ENCODE measurements at places on chromosomes 1 and 21.

DNA sequence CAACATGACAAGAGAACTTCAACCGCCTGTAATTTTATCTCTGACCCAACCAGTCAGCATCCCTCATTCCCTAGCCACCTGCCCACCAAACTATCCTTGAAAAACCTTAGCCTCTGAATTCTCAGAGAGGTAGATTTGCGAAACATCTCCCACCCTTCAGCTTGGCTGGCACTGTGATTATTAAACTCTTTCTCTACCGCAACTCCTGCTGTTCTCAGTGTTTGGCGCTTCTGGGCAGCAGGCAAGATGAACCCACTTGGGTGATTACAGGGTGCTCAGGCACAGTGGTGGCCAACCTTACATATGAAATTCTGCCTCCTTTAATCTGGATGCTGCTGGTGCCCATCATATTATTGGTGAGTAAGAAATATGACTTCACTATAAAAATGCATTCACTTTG lies 22.1 kb downstream of the CCDC190 start:
- DNase-seq: no peak

GRCh38 chr1:175572932-175573868 lies 170.2 kb downstream of the TNR start:
- peak; percentile 33 for DNase-seq

DNA sequence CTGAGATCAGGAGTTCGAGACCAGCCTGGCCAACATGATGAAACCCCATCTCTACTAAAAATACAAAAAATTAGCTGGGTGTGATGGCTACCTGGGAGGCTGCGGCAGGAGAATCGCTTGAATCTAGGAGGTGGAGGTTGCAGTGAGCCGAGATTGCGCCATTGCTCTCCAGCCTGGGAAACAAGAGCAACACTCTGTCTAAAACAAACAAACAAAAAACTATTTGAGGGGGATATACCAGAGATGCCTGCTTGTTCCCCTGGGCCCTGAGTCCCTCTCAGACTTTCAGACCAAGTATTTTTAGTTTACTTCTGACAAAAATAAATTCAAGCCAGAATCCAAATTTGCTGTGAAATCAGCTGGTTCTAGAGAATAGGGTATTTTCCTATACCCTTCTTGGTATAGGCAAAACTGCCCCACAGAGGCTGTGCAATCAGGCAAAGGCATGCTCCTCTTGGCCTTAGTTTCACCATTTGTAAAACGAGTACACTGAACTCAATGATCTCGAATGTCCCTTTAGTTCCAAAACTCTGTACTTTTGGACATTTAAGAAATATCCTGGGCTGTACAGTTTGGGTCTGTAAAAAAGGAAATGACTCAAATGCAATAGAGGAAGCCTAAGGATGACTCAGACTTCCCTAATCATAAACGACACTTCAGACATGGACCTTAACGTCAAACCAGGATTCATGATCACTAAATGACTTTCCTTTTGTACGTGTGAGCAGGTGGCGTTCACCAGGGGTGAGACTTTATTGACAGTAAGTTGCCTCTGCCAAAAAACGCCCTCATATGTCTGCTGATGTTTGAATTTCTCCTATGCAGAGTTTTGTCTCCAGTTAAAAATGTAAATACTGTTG lies 16.1 kb downstream of the ENSA start:
- DNase-seq: peak; percentile 24

GRCh38 chr1:182392050-182393028 lies 749 bp upstream of the GLUL start:
- DNase-seq: no peak

- DNase-seq: no peak
Measured at GRCh38 chr1:212926372-212926771, 24.0 kb upstream of the VASH2 start.

GRCh38 chr1:214318956-214319736 lies 38.2 kb downstream of the SMYD2 start:
- DNase-seq: no peak

DNA sequence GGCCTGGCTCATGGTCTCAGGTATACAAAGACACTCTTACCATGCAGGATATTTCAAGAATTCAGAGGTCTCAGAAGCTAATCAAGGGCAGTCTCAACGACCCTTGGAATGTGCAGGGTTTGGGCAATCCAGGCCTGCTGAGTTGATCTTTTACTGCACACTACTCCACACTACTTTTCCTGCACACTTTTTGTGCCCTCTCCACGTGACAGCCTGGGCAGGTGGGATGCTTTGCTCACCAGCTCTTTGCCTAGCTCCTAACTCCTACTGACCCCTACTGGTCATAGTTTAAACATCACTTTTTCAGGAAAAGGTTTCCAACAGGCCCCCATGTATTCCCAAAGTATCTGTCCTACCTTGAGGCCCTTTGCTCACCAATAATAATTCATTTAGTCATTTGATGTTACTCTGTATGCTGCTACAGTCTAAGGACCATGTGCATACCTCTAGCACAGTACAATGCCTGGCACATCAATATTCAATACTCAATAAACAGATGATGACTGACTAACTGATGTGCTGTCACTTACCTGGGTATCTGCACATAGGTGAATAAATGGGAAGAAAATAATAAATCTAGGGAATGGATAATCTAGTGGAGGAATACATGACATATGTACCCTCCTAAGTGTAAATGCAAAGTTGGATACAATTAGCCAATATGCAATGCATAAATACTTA lies 9.6 kb downstream of the DUSP23 start:
- DNase-seq: no peak

- no peak for DNase-seq
Measured at GRCh38 chr1:153833171-153833570, 58.0 kb downstream of the SLC27A3 start.

GRCh38 chr1:163661391-163661790 lies 339.6 kb downstream of the NUF2 start:
- no peak for DNase-seq

- no peak for DNase-seq
Measured at GRCh38 chr1:63501256-63501655, 21.8 kb downstream of the ITGB3BP start.

DNA sequence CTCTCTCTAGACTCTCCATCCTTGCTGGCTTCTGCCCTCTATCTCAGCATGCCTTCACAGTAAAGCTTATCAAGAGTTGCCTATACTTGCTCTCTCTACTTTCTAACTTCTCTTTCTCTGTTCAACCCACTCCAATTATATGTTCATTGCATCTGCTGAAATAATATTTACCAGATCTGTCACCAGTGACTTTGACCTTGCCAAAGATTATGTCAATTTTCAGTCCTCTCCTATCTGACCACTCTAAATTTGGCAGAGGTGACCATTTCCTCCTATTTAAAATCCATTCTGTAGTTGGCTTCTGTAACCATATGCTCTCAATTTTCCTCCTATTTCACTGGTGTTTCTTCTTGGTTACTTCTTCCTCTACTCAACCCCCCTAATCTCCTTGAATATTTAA lies 38.8 kb upstream of the DR1 start:
- DNase-seq: no peak

DNA sequence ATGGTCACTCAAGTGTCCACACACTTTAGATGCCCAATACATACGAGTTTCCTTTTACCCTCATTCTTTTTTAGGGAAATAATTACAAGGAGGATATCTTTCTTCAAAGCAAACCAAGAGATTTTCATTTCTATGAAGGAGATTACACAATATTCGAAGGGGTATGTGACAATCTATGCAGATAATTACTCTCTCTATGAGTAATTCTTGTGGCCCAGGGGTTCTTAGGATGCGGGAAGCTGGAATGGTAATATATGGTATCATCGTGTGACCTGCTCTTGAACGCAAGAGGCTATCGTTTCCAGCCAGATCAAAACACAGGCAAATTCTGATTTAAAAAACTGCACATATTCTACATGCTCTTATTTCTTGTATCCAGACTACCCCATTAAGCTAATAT lies 14.6 kb downstream of the DSCAM start:
- no peak for DNase-seq

DNA sequence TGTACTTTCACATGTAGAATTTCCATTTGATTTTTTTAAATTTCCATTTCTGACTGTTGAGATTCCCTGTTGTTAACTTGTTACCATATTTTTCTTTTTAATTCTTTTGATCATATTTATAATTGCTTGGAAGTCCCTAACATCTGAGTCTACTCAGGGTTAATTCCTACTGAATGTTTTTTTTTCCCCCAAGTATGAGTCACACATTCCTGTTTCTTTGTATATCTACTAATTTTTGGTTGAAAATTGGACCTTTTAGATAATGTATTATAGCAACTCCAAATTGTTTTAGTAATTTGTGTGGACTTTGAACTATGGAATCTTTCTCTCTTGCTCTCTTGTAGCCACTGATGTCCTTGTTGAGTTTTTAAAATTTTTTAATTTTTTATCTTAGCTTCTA lies 54.6 kb downstream of the STXBP3 start:
- DNase-seq: no peak

DNA sequence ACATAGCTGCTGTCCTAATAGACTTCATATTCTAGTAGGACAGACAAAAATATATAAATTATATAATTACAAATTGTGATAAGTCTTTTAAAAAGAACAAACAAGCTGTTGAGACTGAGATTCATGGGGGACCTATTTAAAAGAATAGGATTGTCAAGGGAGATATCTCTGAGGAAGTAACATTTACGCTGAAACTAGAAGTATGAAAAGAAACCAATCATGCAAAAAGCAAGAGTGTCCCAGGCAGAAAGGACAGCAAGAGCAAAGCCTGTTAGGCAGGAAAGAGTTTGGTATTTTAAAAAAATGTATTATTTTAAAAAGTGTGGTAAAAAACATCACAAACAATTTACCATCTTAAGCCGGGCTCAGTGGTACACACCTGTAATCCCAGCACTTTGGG lies 9.1 kb upstream of the METTL13 start:
- no peak for DNase-seq

- no peak for DNase-seq
Measured at GRCh38 chr1:185284533-185285276, 32.3 kb downstream of the IVNS1ABP start.

DNA sequence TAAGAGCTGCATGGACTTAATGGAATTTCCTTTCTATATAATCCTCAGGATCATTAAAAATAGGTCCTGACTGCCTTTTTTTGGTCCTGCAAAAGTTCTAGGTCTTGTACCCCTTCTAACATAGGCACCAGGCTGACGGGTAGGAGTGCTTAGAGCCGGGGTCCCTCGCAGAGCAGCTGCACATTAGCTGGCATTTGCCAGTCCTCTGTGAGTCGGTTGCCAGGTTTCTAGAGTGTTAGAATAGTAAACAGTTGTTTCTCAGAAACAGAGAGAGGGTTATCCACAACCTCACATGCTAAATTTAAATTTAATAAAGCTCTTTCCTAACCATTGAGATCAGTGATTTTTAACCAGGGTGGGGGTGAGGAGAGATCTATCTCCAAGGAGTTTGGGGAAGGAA lies 35.4 kb upstream of the HEATR1 start:
- DNase-seq: peak; percentile 39

DNA sequence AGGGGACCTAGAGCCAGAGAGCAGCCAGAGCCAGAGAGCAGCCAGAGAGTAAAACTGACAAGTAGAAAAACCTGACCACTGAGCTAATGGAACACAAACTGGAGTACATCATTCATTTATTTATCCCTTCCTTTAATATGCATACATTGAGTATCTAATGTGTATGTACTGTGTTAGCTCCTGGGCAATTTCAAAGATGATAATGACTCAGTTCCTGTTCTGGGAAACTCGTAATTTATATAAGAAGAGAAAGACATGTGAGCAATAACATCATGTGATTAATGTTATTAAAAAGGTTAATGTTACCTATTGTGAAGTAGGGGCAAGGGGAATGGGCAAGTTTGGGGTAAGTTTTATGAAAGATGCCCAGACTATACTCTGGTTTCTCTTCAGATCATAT lies 199.9 kb downstream of the TNR start:
- no peak for DNase-seq

GRCh38 chr1:201448990-201449389 lies 20.0 kb downstream of the PHLDA3 start:
- DNase-seq: no peak

- DNase-seq: no peak
Measured at GRCh38 chr1:7847599-7847998, 5.3 kb downstream of the UTS2 start.
